T-cell (primary cell): ENCODE measurements at places on chromosomes 3 and 15. TPM values are rescaled to one million over a fixed set of nuclear protein-coding genes. Genes with fewer than 3 reads are reported as not detected.

DNA sequence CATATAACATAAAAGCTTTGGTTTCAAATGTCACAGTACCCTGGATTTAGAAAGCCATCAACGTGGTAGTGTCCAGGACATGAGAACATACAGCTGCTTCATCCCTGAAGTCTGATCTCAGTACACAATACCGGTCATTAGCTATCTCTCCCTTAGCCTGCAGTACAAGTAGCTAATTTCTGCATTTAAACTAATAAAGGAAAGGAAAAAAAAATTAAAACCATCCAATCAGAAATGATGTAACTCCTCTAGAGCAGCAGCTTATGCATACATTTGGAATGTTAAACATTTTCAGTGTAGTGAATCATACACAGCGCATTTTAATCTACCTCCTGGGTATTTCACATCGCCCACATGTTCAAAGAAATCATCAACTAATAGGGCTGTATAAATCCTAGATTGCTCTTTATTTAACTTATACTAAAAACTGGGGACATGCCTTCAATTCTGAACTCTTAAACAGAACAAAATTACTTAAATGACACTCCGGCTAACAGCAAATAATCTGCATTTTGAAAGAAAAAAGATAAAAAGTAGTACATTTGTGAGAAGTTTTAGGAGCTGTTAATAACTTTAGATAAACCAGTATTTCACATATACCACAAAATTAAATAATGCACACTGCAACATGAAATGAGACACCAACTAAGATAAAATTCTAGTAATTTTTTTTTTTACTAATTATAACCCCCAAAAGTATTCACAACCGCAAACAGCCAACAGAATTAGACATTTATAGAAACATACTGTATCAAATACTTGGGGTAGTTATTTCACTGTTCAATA, 3.7 kb downstream of the IGF2BP2 start:
- H3K36me3 ChIP-seq: no peaks in the 10 kb centered on the region
- peaks cover 29% of the 10 kb centered on the region for H3K27me3 ChIP-seq
- no peak for DNase-seq
- H3K4me1 ChIP-seq: no peaks in the 10 kb centered on the region
- H3K27ac ChIP-seq: no peak overlapping the region
- H3K4me3 ChIP-seq: no peak overlapping the region

DNA sequence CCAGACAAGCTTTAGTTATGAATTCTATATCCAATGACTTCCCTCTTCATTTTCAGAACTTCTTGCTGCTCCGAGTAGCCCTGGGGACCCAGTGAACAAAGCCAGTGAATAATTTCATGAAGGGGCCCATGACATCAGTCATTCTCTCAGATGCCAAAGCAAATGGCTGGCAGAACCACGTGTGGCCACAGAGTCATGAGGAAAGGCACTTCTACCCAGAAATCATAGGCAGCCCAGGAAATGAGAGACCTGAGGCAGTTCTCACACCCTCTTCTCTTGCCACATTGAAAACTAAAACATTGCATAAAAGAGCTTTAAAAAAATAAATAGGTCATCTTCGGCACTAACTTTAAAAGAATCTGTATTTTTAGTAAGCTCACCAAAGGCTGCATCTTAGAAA, 4.3 kb upstream of the UACA start:
- no peak overlapping the region for H3K27ac ChIP-seq
- no peak for DNase-seq
- H3K4me1 ChIP-seq: peaks cover 12% of the 10 kb centered on the region
- H3K27me3 ChIP-seq: peaks cover 9% of the 10 kb centered on the region
- no peak overlapping the region for H3K4me3 ChIP-seq

DNA sequence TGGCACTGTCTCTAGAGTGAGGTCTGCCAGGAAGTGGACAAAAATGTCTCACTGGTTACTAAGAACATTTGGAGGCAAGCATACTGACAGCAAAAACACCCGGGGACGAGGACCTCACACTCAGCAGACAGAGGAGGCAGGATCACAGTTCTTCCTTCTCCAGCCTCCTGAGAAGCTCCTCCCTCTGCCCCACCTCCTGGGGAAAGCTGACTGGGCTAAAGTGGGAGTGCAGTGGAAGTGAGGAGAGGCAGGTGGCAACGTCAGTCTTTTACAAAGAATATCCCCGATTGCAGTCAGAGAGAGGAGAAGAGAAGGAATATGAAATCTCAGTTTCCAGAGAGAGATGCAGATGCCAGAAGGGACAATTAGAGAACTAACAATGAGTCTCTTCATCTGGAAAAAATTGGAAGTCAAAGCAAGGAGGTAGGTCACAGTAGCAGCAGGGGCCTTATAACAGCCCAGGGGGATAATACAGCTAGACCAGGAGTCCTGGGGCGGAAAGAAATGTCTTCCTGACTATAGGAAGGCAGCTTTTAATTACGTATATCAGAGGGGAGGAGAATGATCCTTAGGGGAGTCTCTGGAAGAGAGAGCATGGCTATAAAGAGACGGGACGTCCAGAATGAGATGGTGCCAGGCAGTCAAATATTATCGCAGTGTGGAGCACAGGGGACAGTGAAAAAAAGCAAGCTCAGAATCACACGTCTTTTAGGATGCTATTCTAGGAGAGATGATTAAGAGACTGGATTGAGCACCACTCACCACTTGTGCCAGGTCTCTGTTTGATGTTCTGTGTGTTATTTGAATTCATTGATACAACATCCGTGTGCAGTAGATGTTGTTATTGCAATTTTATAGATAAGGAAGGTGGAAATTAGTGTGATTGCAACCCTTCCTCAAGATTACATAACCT, 47.2 kb downstream of the LEO1 start:
- no peak overlapping the region for H3K27ac ChIP-seq
- H3K27me3 ChIP-seq: no peaks in the 10 kb centered on the region
- no peak for DNase-seq
- H3K4me1 ChIP-seq: no peaks in the 10 kb centered on the region
- no peaks in the 10 kb centered on the region for H3K36me3 ChIP-seq
- no peak overlapping the region for H3K4me3 ChIP-seq

DNA sequence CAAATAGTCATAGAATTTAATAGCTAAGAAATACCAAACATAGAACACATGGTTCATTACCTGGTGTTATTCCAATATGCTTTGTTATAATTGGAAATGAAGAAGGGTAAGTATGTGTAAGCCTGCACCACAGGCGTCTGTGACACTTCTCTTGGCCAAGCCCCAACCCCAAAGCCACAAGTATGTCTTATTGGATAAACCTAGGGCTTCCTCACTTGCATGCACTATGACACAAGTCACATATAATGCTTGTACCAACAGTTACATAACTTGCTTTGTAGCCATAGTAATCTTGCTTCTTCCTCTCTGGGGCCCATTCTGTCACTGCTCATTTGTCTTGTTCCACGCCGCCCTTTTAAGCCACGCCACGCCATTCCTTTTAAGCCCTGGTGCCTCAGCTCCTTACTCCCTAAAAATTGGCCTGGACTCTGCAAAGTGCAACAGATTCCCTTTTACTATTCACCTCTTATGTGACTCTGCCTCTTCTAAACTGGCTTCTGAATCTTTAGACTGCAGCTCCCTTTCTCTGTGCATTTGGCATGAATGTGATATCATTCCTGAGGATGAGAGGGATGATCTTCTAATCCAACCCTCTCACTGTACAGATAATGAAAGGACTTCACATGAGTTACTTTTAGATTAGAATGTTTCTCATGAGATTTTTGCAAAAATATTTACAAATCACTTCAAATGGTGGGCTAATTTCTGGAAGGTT, 48.1 kb upstream of the EPHA3 start:
- no peak overlapping the region for H3K27ac ChIP-seq
- H3K27me3 ChIP-seq: no peaks in the 10 kb centered on the region
- no peak for DNase-seq
- no peaks in the 10 kb centered on the region for H3K36me3 ChIP-seq

Gene ITGB5
- 1.4 TPM for total RNA-seq

Gene SPINK8
- not detected for total RNA-seq

Gene ADAMTSL3
- not detected for total RNA-seq

Gene GPR87
- total RNA-seq: not detected
